ENCODE measurements at places on chromosomes 3 and 15.

GRCh38 chr15:60574801-60575631 is 96.1 kb upstream of the ICE2 start:
- no peak for DNase-seq

DNA sequence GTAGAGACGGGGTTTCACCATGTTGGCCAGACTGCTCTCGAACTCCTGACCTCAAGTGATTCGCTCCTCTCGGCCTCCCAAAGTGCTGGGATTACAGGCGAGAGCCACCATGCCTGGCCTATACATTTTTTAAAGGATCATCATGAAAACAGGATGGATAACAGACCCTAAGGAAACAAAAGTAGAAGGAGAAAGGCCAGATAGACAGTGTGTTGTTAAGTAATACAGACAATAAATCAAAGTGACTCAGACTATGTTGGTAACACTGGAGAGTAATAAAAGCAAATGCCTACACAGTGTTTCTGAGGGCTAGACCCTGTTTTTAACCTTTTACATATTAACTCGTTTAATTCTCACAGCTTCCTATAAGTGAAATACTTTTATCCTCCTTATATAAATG is 133.8 kb upstream of the MCTP2 start:
- no peak for DNase-seq

GRCh38 chr3:50862221-50862620 is 187.5 kb downstream of the DOCK3 start:
- no peak for DNase-seq

GRCh38 chr3:161879470-161879869 is 382.9 kb downstream of the OTOL1 start:
- DNase-seq = no peak

GRCh38 chr15:49088996-49089395 is 42.8 kb upstream of the SECISBP2L start:
- DNase-seq = no peak

GRCh38 chr3:160150066-160150465 is 75.2 kb upstream of the C3orf80 start:
- no peak for DNase-seq

GRCh38 chr3:42635111-42635510 is 18.4 kb upstream of the ZBTB47 start:
- DNase-seq = no peak

DNA sequence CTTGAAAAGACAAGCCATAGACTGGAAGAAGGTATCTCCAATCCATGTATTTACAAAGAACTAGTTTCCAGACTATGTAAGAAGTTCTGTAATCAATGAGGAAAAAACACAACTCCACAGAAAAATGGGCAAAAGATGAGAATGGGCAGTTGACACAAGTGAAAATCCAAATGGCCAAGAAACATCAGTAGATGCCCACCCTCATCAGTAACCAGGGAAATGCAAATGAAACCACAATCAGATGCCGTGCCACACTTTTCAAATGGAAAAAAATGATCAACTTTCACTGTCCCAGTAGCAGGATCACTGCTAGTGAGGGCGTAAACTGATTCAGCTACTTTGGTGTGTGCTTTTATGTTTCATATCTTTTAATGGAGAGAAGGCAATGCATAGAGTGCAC is 4.5 kb upstream of the CPEB1 start:
- no peak for DNase-seq

DNA sequence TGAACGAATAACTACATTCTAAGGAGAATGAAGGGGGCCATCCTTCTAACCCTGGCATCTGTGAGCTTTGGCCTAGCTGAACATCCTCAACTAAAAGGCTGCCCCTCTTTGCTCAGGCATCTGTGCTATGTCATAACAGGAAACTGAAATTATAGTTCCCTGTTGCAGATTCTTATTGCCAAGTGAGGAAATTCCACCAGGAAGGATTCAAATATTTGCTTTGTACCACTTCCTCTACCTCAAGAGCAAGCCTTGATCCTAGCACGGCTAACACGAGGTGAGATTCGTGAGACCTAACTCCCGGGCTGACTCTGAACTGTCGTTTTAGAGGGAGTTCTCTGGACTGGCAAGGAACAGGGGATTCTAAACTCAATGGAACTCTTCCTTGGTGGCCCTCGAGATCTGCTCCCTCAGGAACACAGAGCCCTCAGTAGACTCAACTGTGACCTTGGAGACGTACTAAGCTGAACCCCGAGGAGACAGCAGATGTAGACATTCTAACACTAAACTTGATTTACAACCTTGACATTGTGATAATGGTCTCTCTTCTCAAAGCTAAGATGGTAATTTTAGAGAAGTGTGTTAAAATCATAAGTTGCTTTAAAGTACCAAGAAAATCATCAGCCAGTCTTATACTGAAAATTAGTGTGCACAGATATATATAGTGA is 4.2 kb downstream of the SPG21 start:
- DNase-seq = no peak

DNA sequence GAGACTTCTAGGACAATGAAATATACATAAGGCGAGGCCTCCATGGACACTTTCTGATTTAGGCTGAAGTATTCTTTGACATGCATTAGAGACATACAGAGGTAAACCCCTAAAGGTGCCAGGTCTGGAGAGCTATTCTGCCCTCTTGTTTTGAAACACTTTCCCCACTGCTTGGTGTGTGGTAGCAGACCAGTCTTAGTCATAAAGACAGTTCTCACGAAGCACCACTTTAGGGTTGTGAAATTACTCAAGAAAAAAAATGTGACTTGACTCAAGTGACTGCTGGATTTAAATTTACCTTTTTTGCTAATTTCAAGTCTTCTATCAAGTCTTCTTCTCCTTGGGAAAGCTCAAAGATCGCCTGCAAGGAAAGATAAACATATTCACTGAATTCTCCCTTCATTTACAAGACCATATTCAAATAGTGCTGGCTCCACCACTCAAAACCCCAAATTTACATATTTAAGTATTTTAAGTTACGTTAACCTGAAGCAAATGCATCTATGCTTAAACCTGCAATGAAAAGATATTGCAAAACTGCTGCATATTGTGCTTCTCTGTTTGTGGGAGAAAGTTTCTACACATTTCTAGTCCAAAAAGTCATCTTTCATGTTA is 48.4 kb downstream of the ARHGEF3 start:
- DNase-seq = peak; percentile 41

DNA sequence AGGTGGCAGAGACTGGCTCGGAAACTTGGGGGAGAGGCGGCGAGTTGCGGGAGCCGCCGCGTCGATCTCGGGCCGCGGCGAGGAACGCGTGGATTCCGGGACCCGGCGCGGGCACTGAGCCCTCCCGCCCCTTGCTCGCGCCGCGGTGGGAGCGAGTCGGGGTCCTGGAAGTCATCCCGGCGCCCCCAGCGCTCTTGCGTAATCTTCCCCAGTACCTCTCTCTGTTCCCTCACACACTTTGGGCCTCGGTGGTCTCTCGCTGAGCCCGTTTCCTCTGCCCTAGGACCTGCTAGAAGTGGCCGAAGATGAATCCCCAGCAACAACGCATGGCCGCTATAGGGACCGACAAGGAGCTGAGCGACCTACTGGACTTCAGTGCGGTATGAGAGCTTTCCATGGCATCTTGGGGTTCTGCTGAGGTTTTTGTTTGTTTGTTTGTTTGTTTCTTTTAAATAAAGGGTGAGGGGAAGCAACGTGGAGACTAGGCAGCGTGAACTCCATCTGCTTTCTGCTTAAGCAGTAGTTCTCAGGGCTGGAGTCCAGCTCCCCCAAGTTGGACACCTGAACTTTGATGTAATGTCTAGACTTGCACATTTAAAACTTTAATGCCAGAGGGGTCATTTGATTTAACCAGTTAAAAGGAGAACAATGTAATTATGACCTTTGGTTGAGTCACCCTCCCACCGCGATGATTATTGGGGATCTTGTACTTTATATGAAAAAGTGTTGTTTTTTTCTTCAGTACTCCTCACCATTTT is 1.3 kb downstream of the TCF12 start:
- peak; percentile 7 for DNase-seq

GRCh38 chr3:197354568-197355001 is 56.2 kb upstream of the DLG1 start:
- DNase-seq = no peak

- DNase-seq = no peak
These were observed 66.2 kb upstream of the TSC22D2 start for GRCh38 chr3:150341891-150342290.

DNA sequence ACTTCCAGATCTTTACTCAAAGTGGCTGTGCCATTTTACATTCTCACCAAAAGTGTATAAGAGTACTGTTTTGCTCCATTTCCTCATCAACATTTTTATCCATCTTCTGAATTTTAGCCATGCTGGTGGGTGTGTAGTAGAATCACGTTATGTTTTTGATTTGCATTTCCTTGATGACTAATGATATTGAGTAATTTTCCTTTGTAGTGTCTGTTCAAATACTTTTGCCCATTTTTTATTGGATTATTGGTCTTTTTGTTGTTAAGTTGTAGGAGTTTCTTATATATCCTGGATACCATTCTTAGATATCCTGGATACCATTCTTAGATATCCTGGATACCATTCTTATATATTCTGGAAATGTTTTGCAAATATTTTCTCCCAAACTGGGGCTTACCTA is 344.9 kb downstream of the LRRC3B start:
- DNase-seq = no peak
